Hair follicular keratinocyte (primary cell): ENCODE measurements at places on chromosomes 3 and 15. TPM values are rescaled to one million over a fixed set of nuclear protein-coding genes. Genes with fewer than 3 reads are reported as not detected.

The INO80 gene
- total RNA-seq = 22.5 and 22.7 TPM in 2 replicates

The CGNL1 gene
- total RNA-seq = under 0.01 TPM in 2 replicates

The CLDN11 gene
- 3.4 and 5.1 TPM in 2 replicates for total RNA-seq

The PPP2R3A gene
- 8.3 and 10.5 TPM in 2 replicates for total RNA-seq

The SLC6A11 gene
- total RNA-seq = 6.7 and 16.0 TPM in 2 replicates

The TGM4 gene
- total RNA-seq = 0.08 and 0.16 TPM in 2 replicates

The IL17RE gene
- total RNA-seq = 10.8 and 19.7 TPM in 2 replicates

The NTRK3 gene
- total RNA-seq = not detected in 2 replicates

The SLC27A2 gene
- not detected in 2 replicates for total RNA-seq

The DUOX1 gene
- 14.2 and 22.7 TPM in 2 replicates for total RNA-seq

The ITIH1 gene
- total RNA-seq = not detected in 2 replicates

The SCG3 gene
- total RNA-seq = not detected in 2 replicates

The DOCK3 gene
- total RNA-seq = 0.08 TPM in 1 of 2 replicates, not detected in the other

The PLA2G4D gene
- total RNA-seq = 0.08 TPM in 1 of 2 replicates, not detected in the other

The SLC38A3 gene
- total RNA-seq = not detected in 2 replicates

The VGLL4 gene
- 23.9 and 36.3 TPM in 2 replicates for total RNA-seq

The LSG1 gene
- total RNA-seq = 15.3 and 26.4 TPM in 2 replicates

The IL5RA gene
- not detected in 2 replicates for total RNA-seq

The CPLX3 gene
- not detected in 2 replicates for total RNA-seq

The ACKR2 gene
- 0.08 TPM in 1 of 2 replicates, not detected in the other for total RNA-seq

The SPINK8 gene
- total RNA-seq = not detected in 2 replicates

The GPR62 gene
- not detected in 2 replicates for total RNA-seq

The MLF1 gene
- 7.5 and 9.1 TPM in 2 replicates for total RNA-seq

The LXN gene
- total RNA-seq = 7.6 and 8.3 TPM in 2 replicates

The TNFAIP8L3 gene
- total RNA-seq = 1.1 and 1.3 TPM in 2 replicates

The ITGA11 gene
- 0.08 and 0.27 TPM in 2 replicates for total RNA-seq

The TPRG1 gene
- 0.30 and 0.47 TPM in 2 replicates for total RNA-seq
